CD4-positive, alpha-beta T cell treated with Interleukin-12 subunit alpha and Interleukin-12 subunit beta, for 1 hour (primary cell): ENCODE measurements at places on chromosomes 7 and 10.

DNA sequence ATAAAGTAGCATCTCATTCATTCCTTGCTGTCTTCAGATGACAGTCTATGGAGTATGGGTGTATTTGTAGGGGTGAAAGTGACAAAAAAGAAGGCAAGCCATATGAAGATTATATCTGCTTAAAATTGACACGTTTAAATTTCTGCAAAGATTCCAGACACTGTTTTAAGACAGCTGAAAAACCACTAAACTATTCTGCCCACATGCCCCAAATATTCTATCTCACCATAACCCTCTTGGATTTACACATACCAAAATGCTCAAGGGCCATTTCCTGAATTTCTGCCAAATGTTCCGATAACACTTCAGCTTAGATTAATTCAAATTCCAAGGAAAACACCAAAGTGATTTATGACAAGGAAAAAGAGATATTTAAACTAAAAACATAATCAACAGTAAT is 99.9 kb upstream of the IL6 start:
- no peak for DNase-seq

DNA sequence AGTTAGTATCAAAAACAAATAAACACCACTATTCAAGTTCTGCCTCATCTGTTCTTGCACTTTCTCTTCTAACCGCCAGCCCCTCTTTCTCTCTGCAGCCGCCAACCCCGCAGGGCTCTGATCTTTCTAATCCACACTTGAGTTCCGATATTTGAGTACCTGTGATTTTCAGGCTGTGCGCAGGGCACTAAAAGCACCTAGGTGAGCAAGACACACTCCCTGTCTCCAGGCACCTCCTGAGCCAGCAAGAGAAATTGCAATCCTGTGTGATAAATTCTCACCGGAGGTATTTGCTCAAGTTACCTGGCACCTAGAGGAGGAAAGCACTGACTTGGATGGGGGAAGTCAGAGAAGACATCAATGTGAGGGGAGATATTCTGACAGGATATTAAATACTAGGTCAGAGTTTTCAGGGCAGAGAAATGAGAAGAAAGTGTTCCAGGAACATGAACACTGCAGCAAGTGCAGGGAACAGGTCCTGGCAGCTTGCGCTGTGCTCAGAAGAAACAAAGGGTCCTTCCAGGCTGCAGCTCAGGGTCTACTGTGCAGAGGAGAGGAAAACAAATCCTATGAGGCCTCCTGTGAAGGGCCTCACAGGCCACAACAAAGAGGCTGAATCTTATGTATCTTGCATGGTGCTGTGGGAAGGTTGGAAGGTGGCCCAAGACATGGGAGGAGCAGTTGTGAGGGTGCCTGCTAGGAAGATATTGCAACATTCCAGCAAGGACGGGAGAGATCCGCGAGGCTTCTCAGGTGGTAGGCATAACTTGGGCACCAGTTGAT is 568.7 kb upstream of the MGMT start:
- DNase-seq = no peak

DNA sequence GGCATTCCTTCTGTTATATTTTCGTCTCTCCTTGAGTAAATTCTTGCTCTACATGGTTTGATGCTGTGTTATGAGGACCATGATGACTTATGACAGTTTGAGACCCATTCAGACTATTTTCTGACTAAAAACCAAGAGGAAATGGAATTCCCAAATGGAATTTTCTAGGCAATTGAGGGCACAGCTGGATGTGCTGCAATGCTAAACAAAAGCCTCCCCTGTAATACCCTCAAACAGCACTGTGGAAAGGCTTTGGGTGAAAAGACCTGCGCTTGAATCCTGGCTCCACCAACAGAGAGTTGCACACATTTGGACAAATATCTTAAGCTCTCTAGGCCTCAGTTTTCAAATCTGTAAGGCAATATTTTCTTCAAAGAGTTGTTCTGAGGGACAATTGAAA is 129.1 kb downstream of the PRKG1 start:
- no peak for DNase-seq

- no peak for DNase-seq
Measured at GRCh38 chr7:44555350-44555749, 14.2 kb upstream of the NPC1L1 start.

DNA sequence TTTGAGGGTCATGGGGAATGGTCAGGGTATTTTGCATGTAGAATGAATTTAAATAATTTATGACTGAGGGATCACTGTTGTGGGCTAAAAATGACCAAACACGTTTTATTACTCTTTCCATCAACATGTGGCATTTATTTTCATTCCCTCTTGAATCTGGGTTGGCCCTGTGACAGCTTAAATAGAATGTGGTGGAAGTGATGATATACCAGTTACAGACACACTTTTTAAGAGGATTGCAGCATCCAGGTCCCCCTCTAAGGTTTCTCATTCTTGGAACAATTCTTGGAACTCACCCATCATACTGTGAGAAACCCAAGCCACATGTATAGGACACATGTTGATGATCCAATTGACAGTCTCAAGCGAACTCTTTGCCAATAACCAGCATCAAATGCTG is 272.4 kb downstream of the ETV1 start:
- no peak for DNase-seq

- DNase-seq = no peak
Measured at GRCh38 chr7:43944286-43944685, 18.1 kb downstream of the UBE2D4 start.

DNA sequence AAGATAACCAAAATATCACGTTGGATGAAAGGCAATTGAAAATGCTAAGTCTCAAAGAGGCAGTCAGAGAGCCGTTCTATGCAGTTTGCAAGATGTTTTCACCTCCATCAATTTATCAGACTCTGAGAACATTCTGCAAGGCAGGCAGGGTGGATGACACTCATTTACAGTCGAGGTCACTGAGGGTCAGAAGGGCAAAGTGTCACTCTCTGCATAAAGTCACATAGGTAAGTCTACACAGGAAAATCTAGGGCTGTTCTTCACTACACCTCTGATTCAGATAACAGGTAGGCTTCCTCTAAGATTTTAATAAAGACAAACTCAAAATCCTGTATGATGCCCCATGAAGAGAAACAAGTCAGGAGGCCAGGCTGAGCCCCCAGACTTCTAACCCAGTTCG is 1.4 kb upstream of the PLEKHA1 start:
- no peak for DNase-seq

- peak; percentile 3 for DNase-seq
Measured at GRCh38 chr10:48551861-48552591, 52.8 kb downstream of the ARHGAP22 start.

- DNase-seq = no peak
Measured at GRCh38 chr7:141466151-141466904, 84.9 kb upstream of the AGK start.

DNA sequence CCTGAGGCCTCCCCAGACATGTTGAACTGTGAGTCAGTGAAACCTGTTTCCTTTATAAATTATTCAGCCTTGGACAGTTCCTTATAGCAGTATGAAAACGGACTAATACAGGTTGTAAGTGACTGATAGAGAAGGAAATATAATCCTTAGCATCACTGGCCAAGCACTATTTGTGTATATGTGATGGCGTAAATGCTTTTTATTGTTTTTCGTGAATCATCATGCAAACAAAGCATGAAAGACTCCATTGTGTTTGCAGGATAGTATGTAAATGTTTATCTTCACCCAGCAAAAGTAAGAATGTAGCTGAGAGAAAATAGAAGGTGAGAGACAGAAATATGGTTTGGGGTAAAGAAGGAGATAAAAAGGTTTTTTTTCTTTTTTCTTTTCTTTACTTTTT is 92.5 kb upstream of the LRGUK start:
- no peak for DNase-seq

GRCh38 chr10:93189944-93190343 is 116.3 kb downstream of the CYP26A1 start:
- no peak for DNase-seq

GRCh38 chr7:113790025-113790424 is 128.8 kb downstream of the PPP1R3A start:
- no peak for DNase-seq
